T-helper 22 cell (primary cell): ENCODE measurements at places on chromosomes 1 and 21.

GRCh38 chr1:17191990-17192242 lies 13.0 kb upstream of the PADI1 start:
- DNase-seq, result no peak

DNA sequence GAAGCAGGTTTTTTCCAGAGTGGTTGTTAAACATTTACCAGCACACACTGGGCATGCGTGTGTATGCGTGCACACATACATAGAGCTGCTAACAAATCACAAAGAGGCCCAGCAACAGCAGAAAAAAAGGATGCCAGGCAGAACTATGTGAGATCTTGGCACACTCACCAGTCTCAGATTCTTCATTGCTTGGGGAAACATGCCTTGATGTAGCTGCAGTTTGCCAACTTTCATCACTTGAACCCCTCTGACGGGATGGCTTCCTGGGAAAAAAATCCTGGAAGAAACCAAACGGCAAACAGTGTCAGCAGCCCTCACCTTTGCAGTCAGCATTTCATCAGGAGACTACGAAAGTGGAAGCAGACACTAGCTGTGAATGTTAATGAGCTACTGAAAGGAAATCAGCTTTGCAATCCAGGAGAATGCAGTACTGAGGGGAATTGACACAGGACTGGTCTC lies 609.1 kb downstream of the KIF26B start:
- no peak for DNase-seq

DNA sequence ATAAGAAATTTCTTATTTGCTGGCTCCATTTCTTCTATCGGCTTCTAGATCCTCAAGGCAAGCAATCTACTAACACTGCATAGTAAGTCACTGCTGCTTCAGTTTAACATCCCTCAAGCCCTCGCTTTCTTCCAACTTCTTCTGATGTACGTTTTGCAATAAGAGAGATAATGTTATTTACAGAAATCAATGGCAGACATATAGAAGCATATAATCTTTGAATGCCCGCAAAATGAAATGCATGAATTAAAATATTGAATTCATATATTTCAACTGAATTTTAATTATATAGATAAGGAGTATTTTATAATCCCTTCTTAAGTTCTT lies 143.8 kb downstream of the KCTD3 start:
- DNase-seq, result no peak

- no peak for DNase-seq
These were observed 21.5 kb upstream of the SPATC1L start for GRCh38 chr21:46205766-46206162.
